Activated CD4-positive, alpha-beta T cell treated with anti-CD3 and anti-CD28 coated beads, Interleukin-2, amount 10 ng/mL, durations not matched to agents 24 days and 14 days (primary cell): ENCODE measurements at places on chromosomes 4 and X. TPM values are rescaled to one million over a fixed set of nuclear protein-coding genes. Genes with fewer than 3 reads are reported as not detected.

The FHDC1 gene
- total RNA-seq, result 0.05 TPM in 2 replicates

The RTL5 gene
- total RNA-seq, result 0.19 and 0.21 TPM in 2 replicates

The SPANXC gene
- not detected in 2 replicates for total RNA-seq

The SLC9B1 gene
- total RNA-seq, result 0.23 and 0.47 TPM in 2 replicates

The STOX2 gene
- total RNA-seq, result not detected in 2 replicates

The USP9X gene
- total RNA-seq, result 49.8 and 50.3 TPM in 2 replicates

The LPAR4 gene
- total RNA-seq, result not detected in 2 replicates

The USP46 gene
- total RNA-seq, result 8.4 and 10.2 TPM in 2 replicates

GRCh38 chr4:79850626-79851025 is 222.4 kb downstream of the ANTXR2 start:
- H3K36me3 ChIP-seq, result no peaks in the 10 kb centered on the region
- no peak overlapping the region for H3K27ac ChIP-seq
- no peak for DNase-seq
- H3K4me1 ChIP-seq, result no peaks in the 10 kb centered on the region

DNA sequence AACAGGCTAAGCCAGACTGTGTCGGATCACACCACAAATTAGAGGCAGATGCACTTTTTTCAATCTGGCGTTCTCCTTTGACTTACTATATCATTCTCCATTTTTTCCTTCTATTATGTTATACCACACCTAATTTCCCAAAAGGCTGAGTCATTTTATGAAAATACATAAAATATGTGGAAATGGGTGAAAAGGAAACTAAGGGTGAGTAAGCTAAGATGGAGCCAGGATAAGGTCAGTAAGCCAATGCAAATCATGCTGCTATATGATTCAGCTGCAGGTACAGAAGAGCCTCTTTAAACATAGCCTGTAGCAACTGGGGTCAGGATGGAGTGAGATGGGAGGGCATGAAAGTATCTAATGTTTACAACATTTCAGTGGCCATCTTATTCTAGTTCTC is 94.0 kb upstream of the TEX13A start:
- DNase-seq, result no peak
- no peaks in the 10 kb centered on the region for H3K36me3 ChIP-seq
- no peak overlapping the region for H3K27ac ChIP-seq
- H3K4me3 ChIP-seq, result no peak overlapping the region
- H3K27me3 ChIP-seq, result no peaks in the 10 kb centered on the region

DNA sequence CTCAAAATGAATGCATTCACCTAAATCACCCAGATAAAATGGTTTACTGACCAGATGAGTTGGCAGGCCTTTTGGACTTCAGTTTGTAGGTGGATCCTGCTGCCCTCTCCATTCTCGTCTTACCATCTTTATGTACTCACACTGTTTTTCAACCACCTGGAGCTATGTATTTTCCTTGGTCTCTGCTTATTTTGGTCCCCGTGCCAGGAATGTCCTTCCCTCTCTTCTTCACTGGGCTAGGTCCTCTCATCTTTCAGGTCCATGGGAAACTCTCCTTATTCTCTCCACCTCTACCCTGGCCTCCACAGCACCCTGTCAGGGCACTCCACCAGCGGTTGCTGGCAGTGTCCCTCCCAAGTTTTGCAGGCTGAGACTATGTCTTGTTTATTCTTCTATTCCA is 2.6 kb downstream of the GPRIN3 start:
- no peaks in the 10 kb centered on the region for H3K27me3 ChIP-seq
- H3K4me1 ChIP-seq, result peaks cover 59% of the 10 kb centered on the region

- H3K36me3 ChIP-seq, result no peaks in the 10 kb centered on the region
- no peak overlapping the region for H3K4me3 ChIP-seq
- H3K27me3 ChIP-seq, result peaks cover 2% of the 10 kb centered on the region
- no peak overlapping the region for H3K27ac ChIP-seq
Measured at GRCh38 chr4:138796761-138797160, 218.8 kb upstream of the NOCT start.

GRCh38 chrX:103656617-103657016 is 27.8 kb downstream of the TCEAL1 start:
- H3K27ac ChIP-seq, result no peak overlapping the region
- peaks cover 3% of the 10 kb centered on the region for H3K4me1 ChIP-seq
- no peak for DNase-seq
- H3K4me3 ChIP-seq, result no peak overlapping the region

- no peak overlapping the region for H3K27ac ChIP-seq
- no peaks in the 10 kb centered on the region for H3K36me3 ChIP-seq
- no peak overlapping the region for H3K4me3 ChIP-seq
- no peaks in the 10 kb centered on the region for H3K4me1 ChIP-seq
- H3K27me3 ChIP-seq, result peaks cover 11% of the 10 kb centered on the region
Measured at GRCh38 chr4:104866809-104867208, 279.9 kb upstream of the TET2 start.

GRCh38 chr4:17093481-17093880 is 195.0 kb upstream of the LDB2 start:
- no peaks in the 10 kb centered on the region for H3K36me3 ChIP-seq
- no peaks in the 10 kb centered on the region for H3K4me1 ChIP-seq
- H3K4me3 ChIP-seq, result no peak overlapping the region
- DNase-seq, result no peak

DNA sequence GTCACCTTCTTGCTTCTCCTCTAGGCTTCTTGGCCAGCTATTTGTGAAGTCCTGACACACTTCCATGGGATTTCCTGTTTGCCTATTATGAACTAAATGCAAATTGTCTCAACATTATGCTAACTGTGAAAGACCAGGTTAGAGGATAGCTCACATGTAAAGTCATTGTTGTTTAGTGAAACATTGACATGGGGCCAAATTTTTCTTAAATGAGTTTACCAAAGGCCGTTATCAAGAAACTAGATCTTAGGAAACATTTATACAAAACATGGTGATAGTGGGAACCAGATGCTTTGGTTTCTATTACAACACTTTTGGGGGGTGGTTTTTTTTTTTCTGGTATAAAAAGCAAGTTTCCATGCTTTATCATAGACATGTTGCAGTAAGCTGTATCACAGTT is 466.8 kb upstream of the FAM241A start:
- no peaks in the 10 kb centered on the region for H3K4me1 ChIP-seq
- H3K27ac ChIP-seq, result no peak overlapping the region
- no peaks in the 10 kb centered on the region for H3K27me3 ChIP-seq

DNA sequence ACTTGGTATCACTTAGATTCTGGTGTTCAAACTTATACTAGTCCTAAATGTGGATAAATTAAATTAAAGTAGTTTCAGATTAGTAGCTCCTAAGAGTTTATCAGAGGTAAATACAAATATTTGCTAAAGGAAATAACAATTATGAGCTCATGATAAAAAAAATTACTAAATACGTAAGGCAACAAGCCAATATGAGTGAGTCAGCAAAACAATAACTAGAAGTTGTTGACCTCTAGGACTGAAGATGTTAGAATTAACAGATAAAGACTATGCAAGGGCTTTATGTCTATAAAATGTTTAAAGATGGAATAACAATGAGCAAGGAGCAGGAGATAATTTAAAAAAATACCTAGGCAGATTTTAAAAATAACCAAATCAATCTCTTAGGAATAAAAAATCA is 195.8 kb downstream of the CLCN4 start:
- H3K4me1 ChIP-seq, result no peaks in the 10 kb centered on the region
- no peak overlapping the region for H3K27ac ChIP-seq
- no peak for DNase-seq
- no peaks in the 10 kb centered on the region for H3K27me3 ChIP-seq
- H3K36me3 ChIP-seq, result no peaks in the 10 kb centered on the region
